ENCODE measurements at places on chromosomes 5 and 9. TPM values are rescaled to one million over a fixed set of nuclear protein-coding genes. Genes with fewer than 3 reads are reported as not detected.

The TPPP gene
- total RNA-seq: not detected

The OBP2B gene
- total RNA-seq: not detected

The SLC27A4 gene
- total RNA-seq: 21.4 TPM

The RASA1 gene
- total RNA-seq: 43.8 TPM

The CDC20B gene
- total RNA-seq: not detected

The SLC6A19 gene
- total RNA-seq: not detected

The PCDHA4 gene
- total RNA-seq: 0.88 TPM

The IL5 gene
- total RNA-seq: not detected

The FREM1 gene
- total RNA-seq: 0.72 TPM

The SPINK5 gene
- not detected for total RNA-seq

DNA sequence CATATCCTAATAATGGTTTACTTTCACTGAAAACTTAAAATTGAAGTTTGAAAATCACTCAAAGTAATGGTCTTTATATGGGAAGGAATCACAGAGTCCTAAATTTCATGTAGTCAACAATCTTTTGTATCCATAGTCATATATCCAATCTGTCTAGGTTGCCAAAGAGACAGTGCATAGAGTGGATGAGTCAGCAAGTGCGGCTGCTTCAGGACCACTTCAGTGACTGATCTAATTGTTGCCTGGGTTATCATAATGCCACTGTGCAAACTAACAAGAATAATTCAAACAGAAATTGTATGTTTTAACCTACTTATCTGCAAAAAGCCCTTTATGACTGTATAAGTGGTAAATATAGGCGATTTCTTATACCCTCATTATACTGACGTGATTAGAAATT is 211.3 kb upstream of the PRR16 start:
- no peaks in the 10 kb centered on the region for H3K4me1 ChIP-seq
- H3K27ac ChIP-seq: no peak overlapping the region
- no peaks in the 10 kb centered on the region for H3K36me3 ChIP-seq
- DNase-seq: no peak
- no peaks in the 10 kb centered on the region for H3K27me3 ChIP-seq
- no peak overlapping the region for H3K4me3 ChIP-seq

- no peak overlapping the region for H3K4me3 ChIP-seq
- H3K27me3 ChIP-seq: no peaks in the 10 kb centered on the region
- H3K4me1 ChIP-seq: no peaks in the 10 kb centered on the region
- DNase-seq: no peak
- H3K27ac ChIP-seq: no peak overlapping the region
Observed at GRCh38 chr5:133083901-133084300, 32.1 kb downstream of the HSPA4 start.

- peaks cover 2% of the 10 kb centered on the region for H3K36me3 ChIP-seq
- H3K4me3 ChIP-seq: peak overlapping the region; percentile 90
- H3K4me1 ChIP-seq: peaks cover 25% of the 10 kb centered on the region
- H3K27ac ChIP-seq: peak overlapping the region; percentile 59
Observed at GRCh38 chr9:36401164-36401740, 1.2 kb upstream of the RNF38 start.

GRCh38 chr9:133707763-133708245 is 30.3 kb downstream of the SARDH start:
- H3K27me3 ChIP-seq: no peaks in the 10 kb centered on the region
- H3K36me3 ChIP-seq: no peaks in the 10 kb centered on the region
- peak overlapping the region; percentile 62 for H3K27ac ChIP-seq
- peaks cover 33% of the 10 kb centered on the region for H3K4me1 ChIP-seq

- H3K4me3 ChIP-seq: no peak overlapping the region
- DNase-seq: no peak
- no peak overlapping the region for H3K27ac ChIP-seq
- H3K36me3 ChIP-seq: no peaks in the 10 kb centered on the region
- H3K27me3 ChIP-seq: peaks cover 13% of the 10 kb centered on the region
- H3K4me1 ChIP-seq: no peaks in the 10 kb centered on the region
Observed at GRCh38 chr9:92003308-92004044, 53.4 kb upstream of the ROR2 start.

- H3K27ac ChIP-seq: no peak overlapping the region
- H3K4me1 ChIP-seq: no peaks in the 10 kb centered on the region
Observed at GRCh38 chr9:15915711-15916110, 362.9 kb downstream of the CCDC171 start.

GRCh38 chr9:127180457-127181314 is 58.3 kb upstream of the ANGPTL2 start:
- DNase-seq: peak; percentile 39
- H3K27ac ChIP-seq: no peak overlapping the region
- no peaks in the 10 kb centered on the region for H3K36me3 ChIP-seq
- H3K27me3 ChIP-seq: no peaks in the 10 kb centered on the region
- peaks cover 5% of the 10 kb centered on the region for H3K4me1 ChIP-seq

GRCh38 chr9:136829981-136830885 is 12.0 kb upstream of the AJM1 start:
- H3K27me3 ChIP-seq: no peaks in the 10 kb centered on the region
- DNase-seq: no peak
- no peak overlapping the region for H3K4me3 ChIP-seq
- no peak overlapping the region for H3K27ac ChIP-seq
- peaks cover 48% of the 10 kb centered on the region for H3K36me3 ChIP-seq

GRCh38 chr9:134532084-134532483 is 109.5 kb upstream of the COL5A1 start:
- H3K27ac ChIP-seq: no peak overlapping the region
- no peaks in the 10 kb centered on the region for H3K27me3 ChIP-seq
- DNase-seq: peak; percentile 60
- H3K4me1 ChIP-seq: peaks cover 42% of the 10 kb centered on the region

GRCh38 chr5:136802383-136802782 is 437.0 kb upstream of the TRPC7 start:
- no peak overlapping the region for H3K27ac ChIP-seq
- H3K27me3 ChIP-seq: no peaks in the 10 kb centered on the region
- H3K4me1 ChIP-seq: peaks cover 7% of the 10 kb centered on the region
- H3K4me3 ChIP-seq: no peak overlapping the region
- H3K36me3 ChIP-seq: no peaks in the 10 kb centered on the region
- DNase-seq: no peak

- no peak overlapping the region for H3K4me3 ChIP-seq
- H3K27me3 ChIP-seq: no peaks in the 10 kb centered on the region
- no peak overlapping the region for H3K27ac ChIP-seq
- no peaks in the 10 kb centered on the region for H3K36me3 ChIP-seq
- no peak for DNase-seq
- H3K4me1 ChIP-seq: no peaks in the 10 kb centered on the region
Observed at GRCh38 chr9:17160327-17160726, 25.5 kb downstream of the CNTLN start.

DNA sequence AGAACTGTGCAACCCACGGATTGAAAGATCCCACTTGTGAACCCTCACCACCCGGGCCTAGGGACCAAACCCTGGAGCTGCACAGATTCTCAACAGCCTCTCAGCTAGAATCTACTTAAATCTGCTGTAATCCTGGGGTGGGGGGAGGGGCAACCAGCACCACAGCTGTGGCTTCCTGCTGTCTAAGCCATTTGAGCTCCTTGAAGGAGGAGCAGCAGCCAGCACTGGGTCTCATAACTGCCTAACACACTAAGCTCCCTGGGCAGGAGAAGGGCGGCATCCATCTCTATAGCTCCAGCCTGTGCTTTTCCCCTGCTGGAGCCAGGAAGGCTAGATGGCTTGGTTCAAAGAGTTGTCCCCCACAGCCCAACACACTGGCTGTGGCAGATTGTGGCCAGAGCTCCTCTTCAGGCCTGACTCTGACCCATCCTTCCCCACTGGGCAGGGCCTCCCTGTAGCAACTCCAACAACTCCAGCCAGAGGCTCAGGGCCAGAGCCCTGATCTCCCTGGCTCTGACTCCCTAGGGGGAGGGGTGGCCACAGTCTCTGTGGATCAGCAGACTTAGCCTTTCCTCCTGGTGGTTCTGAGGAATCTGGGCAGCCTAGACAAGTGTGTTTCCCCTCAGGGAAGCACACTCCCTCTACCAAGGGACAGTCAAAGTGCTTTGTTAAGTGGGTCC is 72.0 kb upstream of the C9orf72 start:
- H3K4me1 ChIP-seq: no peaks in the 10 kb centered on the region
- H3K27me3 ChIP-seq: no peaks in the 10 kb centered on the region
- H3K27ac ChIP-seq: no peak overlapping the region
